ENCODE measurements at places on chromosomes 5 and 9.

GRCh38 chr9:106859957-106860720 lies 2.8 kb upstream of the ZNF462 start:
- no peak for DNase-seq

DNA sequence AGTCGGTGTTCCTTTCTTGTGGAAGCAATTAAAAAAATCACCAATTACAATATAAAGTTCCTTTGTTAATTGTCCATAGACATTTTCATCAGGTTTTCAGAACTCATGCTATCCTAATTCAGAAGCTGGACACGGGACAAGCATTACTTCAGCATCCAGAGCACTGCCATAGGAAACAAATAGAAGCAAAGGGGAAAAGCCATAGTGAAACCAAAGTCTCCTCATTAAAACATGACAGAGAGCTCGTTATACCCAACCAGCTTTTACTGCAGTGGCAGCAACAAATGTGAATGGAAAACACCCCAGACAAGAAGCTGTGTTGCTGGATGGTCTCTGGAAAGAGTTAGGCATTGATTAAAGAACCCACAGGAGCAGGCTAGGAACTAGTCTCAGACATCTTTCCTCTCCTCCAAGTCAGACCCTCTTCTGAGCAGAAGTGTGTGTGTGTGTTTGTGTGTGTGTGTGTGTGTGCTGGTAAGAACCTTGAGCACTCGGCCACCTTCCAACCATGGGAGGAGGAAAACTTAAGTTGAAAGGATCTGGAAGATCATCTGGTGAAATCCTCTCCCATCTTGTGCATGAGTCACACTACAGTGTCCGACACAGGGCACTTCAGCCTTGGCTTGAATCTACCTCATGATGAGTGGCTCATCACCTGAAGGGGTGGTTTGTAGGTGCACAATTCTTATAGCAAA lies 162.6 kb upstream of the ADAMTS16 start:
- no peak for DNase-seq

- DNase-seq: no peak
These were observed 502.8 kb downstream of the BNC2 start for GRCh38 chr9:16367605-16368231.

DNA sequence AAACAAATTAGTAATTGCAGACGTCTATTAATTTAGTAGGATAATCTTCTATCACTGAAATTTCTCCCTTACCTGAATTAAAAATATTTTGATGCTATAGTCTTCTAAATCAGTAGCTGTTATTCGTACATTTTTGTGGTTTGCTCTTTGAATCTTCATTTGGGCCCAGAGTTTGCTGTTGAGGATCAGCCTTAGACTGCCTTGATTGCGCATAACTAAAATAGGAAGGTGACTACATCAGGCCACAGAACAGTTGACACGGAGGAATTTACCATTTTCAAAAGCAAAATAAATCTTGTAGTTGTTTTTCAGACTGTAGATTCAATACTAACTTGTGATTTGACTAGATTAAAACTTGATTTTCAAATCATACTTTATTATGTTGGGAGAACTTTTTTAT lies 11.8 kb upstream of the NADK2 start:
- no peak for DNase-seq

- peak; percentile 61 for DNase-seq
These were observed 22.6 kb upstream of the RAPGEF1 start for GRCh38 chr9:131762356-131762932.

DNA sequence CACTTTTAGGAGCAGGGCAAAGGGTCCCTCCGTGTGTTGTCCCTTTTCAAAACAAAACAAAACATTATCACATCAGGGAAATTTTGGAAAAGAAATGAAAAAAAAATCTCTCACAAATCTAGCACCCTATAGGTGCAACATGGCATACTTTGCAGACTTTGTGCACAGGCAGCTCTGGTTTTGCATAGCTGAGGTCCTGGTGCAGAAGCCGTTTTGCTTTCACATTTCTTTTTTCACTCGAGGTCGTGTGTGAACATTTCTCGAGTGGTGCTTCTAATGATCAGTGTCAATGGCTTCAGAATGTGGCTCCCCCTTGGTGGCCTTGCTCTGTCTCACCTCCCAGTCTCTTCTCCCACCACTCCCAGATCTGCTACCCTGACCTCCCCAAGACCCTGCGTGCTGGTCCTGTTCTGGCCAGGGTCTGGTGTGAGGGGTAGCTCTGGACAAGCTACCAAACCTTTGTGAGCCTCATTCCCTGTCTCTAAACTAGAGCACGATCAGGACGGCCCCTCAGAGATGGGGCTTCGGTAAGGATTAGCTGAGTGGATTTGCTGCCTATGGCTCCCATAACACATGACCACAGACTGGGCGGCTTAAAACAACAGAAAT lies 258.0 kb downstream of the NSG2 start:
- DNase-seq: no peak

GRCh38 chr9:3576328-3576727 lies 50.5 kb upstream of the RFX3 start:
- no peak for DNase-seq

DNA sequence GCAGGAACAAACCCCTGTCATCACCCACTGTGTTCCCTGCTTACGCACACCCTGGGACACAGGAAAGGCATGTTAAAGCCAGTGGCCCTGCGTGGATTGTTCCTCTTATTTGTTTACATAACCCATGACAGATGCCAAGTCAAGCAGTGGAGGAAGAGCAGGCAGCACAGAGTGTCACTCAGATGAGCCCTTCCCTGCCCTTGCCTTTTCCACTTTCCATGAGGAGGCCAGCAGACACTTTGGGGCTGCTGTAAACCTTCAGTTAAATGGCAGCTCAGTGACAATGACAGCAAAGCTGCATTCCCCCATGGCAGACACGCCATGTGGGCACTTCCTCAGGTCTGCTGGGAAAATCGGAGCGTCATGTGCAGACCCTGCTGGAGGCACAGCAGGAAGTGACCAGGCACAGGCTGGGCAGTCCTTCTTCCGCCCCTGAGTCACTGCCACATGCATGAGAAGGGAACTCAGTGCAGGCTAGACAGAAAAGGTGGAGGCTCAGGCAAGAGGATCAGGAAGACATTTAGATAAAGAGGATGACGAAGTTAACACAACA lies 216.8 kb upstream of the PIK3R1 start:
- DNase-seq: no peak

DNA sequence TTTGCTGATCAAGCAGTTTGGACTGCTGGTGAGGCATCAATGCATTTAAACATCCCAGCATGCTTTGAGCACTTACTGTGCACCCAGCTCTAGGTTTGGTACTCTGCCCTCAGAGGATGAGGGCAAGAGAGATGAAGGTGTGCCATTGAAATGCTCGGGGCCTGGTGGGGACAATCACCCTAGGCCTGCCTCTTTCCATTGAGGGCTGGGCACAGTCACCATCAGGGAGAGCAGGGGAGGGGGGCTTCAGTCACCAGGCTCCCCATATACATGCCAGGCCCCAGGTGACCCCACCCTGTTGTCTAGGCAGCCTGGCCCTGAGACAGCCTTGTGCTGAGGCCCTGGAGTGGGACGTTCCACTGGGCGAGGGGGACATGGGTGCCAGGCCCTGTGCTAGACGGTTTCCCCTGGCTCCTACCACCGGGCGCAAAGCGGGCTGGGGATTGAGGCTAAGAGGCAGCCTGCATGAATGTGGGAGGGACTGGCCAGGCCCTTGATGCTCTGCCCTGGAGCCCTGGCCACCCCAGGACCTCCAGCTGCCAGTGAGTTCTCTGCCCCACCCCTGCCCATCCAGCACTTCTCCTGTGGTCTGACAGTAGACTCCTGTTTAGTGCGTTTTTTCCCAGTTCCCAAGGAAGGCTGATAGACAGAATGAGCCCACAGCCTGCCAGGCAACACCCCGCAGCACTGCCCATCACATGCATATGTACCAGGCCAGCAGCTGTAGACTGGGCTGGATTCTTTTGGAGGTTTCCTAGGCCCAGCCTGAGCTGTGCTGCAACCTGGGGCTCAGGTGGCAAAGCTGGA lies 18.9 kb downstream of the TCF7 start:
- no peak for DNase-seq

- no peak for DNase-seq
These were observed 239.3 kb upstream of the GRIN3A start for GRCh38 chr9:101977614-101978210.

- no peak for DNase-seq
These were observed 395.7 kb upstream of the ACTBL2 start for GRCh38 chr5:57878301-57878722.

- DNase-seq: no peak
These were observed 334 bp upstream of the THG1L start for GRCh38 chr5:157730900-157731271.

DNA sequence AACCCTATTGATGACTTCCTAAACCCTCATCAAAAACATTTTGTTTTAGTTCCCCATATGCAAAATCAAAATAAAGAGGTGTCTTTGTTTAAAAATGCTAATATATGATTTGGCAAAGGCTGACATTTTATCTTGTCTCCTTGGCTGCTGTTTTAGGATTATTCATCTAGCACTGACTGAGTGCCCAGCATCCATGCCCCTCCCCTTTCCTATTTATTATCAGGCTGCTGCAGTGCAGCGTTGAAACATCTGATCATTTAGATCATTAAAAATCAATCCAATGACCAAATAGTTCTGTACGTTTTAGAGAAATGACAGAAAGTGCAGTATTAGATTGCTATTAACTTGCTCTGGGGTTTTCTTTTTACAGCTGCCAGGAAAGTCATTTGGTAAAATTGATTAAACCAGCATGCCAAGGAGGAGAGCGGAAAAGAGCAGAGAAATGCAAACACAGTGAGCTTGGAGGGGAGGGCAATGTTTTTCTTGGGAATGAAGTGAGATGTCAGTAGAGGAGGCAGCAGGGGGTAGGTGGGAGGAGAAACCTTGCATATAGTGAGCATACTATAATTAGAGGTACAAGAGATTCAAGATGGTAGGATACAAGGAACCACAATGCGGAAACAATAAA lies 286.3 kb downstream of the PDE4D start:
- no peak for DNase-seq

DNA sequence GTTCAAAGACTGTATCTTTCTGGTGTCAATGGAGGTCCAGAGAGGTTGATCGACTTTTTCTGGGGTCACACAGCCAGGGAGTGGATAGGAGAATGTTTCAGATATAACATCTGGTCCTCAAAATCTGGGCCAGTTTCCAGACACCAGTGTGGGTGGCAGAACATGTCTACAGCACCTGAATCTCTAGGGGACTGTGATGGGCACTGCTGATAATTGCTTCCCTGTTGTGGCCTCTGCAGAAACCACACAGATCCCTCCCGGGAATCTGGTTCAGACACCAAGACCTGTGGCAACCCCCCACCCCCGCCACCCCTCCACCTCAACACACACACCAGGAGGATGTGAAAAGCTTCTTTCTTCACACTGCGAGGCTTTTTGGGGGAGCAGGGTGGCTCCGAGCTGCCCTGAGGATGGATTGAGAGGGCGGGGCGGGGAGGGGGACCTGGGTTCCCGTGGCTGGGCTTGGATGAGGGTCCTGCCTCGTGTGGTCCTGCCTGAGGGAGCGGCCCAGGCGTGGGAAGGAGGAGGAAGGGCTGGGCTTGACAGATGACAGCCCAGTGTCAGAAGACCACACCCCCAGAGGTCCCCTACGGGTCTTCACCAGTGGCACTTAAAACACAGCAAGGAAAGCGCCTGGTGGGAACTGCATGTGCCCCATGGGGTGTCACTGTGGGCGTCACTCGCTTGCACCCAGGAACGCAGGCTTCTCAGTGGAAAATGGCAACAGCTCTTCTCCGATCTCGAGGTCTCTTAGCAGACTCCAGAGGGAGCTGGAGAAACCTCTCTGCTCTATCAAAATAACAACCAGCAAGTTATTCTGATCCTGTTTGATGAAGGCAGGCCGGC lies 55.2 kb downstream of the TRIP13 start:
- no peak for DNase-seq

DNA sequence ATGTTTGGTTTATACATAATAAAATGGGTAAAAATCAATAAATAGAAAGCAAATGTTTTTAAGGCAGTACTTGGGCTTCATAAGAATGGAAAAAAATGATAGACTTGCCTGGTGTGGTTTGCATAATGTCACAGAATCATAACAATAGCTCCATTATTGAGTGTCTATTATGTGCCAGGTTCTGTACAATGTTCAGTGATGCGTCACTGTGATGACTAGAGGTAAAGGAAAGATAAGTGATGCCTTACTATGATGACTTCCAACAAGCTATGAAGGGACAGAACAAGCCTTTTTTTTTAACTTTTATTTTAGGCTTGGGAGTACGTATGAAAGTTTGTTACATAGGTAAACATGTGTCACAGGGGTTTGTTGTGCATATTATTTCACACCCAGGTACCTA lies 128.8 kb downstream of the TMC1 start:
- no peak for DNase-seq

DNA sequence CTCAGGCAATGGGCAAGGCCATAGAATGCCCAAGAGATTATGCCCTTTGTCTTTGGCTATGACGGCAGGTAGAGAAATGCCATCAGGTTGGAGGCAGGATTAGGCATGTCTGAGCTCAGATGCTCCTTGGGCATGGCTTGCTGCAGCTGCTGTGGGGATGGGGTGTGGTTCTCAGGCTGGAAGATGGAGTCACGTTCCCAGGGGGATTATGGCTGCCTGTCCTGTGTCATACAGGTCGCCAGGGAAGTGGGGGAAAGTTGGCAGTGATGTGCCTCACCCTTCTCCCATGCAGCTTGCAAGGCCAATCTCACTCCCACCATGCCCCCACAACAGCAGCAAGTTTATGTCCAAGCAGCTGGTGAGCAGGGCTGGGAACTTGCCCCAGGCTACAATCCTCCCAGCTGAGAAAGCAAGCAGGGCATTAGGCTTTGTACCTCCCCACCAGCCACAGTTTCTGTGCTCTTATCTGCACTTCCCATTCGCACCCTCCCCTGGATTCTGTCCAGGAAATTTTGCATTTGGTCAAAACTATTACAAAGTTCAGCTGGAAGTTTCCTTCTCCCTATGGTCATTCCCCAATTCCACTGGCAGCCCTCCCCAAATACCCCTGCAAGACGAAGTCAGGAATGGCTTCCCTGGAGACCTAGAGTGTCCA lies 1788.0 kb upstream of the NUDT12 start:
- DNase-seq: no peak

DNA sequence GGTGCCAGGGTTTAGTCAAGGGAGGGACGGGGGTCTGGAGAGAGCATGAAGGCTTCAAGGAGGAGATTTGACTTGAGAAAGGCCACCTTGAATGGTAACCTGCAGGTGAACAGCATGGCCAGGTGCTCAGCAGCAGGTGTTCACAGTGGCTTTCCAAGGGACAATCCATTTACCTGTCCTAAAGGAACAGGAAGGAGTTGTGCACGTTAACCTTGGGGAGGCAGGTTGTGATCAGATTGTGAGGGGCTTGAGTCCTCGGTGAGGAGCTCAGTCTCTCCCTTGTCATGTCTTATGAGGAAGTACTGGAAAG lies 120.1 kb upstream of the ERCC6L2 start:
- no peak for DNase-seq

GRCh38 chr5:10588109-10588775 lies 24.4 kb downstream of the ANKRD33B start:
- no peak for DNase-seq

All from central memory CD4-positive, alpha-beta T cell (primary cell).